Stimulated activated CD4-positive, alpha-beta T cell treated with anti-CD3 and anti-CD28 coated beads, Interleukin-15, amount 100 ng/mL, for 1 hour (primary cell): ENCODE measurements at places on chromosomes 5 and 9.

- DNase-seq, result no peak
Observed at GRCh38 chr5:139104577-139105276, 93.4 kb downstream of the SIL1 start.

DNA sequence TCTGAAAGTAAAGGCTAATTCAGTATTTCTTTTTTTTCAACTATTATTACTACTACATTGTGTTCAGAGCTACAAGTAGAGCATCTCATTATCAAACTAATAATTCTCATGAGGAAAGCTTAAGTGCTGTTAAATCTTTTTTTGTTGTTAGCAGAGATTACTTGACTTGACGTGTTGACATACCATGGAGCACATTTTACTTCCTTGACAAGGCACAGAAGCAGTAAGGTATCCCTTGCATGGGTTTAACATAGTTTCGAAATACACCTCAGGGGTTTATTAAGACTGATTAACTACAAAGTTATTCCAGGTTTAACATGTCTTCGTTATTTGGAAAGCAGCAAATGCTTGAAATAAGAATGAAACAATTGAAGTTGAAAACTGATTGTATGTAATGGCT is 7.0 kb downstream of the SPDL1 start:
- DNase-seq, result no peak

DNA sequence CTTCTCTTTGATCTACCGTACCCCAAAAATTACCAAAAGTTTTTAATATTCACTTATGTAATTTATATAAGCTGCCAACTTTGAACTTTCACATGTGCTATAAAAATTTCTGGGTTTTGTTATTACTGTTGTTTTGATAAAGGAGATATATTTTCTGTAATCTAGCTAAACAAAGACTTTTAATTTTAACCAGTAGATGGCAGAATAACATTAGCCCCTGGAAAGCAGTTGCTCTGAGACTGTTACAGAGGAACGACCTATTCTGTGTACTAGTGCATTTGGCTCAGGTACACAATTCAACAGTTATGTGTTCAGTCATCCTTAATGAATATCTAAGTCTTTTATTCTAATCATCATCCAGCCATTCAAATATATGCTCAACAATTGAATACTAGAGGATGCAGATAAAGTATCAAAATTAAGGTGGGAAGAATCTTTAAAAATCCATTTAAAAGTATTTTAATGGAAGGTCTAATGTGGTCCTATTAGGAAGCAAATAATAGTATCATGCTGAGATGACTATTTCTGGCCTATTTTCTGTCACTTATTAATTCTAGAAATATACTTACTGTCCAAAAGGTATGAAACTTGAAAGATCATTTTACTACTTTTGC is 8.6 kb downstream of the KLHL9 start:
- DNase-seq, result no peak

DNA sequence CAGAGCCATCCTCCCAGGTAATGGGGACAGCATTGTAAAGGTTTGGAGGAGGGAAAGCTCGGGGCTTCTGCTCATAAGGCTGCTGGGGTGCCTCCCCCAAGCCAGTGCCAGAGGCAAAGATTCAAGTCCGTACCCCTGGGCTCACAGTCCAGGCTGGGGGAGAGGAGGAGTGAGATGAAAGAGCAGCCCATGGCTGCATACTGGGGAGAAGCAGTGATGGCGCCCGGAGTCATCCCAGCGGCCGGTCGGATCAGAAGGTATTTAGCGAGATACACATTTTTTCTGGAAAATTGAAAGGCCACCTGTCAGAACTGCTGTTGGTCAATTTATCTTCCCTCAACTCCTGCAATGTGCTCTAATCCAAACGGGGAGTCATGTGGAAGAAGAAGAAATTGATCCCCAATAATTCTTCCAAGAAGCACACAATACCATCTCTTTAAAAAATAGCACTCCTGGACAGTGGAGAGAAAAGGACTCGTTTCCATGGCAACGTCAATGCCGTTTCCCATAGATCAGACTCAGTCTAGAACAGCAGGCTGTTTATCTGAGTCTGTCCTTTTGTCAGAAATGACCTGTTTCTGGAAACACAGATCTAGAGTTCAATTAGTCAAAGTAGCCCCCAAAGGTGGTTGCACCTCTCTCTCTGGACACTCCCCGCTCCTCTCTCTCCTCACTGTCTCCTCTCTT is 65.9 kb downstream of the NSG2 start:
- no peak for DNase-seq

DNA sequence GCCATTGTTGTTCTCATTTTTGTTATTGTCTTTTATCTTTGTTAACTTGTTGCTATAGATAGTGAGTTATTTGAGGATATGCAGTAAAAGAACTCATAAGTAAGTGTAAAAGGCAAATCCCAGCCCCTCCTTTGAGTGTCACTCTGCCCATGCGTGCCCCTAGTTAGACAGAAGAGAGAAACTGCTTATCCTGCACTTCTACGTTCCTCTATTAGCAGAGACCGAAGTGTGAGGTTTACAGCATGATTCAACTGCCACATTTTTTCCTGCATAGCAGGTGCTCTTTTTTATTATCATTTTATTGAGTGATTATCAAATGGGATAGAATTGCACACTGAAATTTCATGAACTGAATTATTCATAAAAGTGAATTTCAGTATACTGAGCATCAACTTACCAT is 12.0 kb upstream of the DNAH5 start:
- no peak for DNase-seq
